Heart right ventricle (tissue), 16 donors: ENCODE measurements at places on chromosomes 12 and 14. TPM values are rescaled to one million over a fixed set of nuclear protein-coding genes. Genes with fewer than 3 reads are reported as not detected.

The MORN3 gene
- 0.18 TPM for total RNA-seq

The SLC39A5 gene
- not detected for total RNA-seq

The ATF7IP gene
- total RNA-seq: 67.4 TPM

- DNase-seq: no peak
These were observed 8.5 kb downstream of the KRT85 start for GRCh38 chr12:52358575-52359350.

DNA sequence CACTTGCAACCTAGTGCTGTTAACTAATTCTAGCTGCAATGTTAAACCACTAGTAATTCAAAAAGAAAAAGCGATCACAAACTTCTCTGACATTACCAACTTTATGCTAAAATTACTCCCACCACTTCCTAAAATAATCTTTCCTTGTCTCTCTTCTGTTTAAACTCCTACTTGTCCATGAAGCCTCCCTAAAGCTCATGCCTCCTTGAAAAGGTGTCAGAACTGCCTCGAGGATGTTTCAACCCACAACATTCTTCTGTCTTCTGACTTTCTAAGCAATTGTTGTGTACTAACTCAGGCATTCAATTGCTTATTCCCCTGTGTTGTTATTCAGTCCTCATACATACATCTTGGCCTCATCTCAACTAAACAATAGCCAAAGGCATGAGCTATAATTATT is 5.9 kb downstream of the GNPTAB start:
- no peak for DNase-seq
